Astrocyte of the cerebellum (primary cell): ENCODE measurements at places on chromosomes 4 and X.

GRCh38 chr4:3192188-3192587 is 56.8 kb upstream of the MSANTD1 start:
- no peak for DNase-seq

DNA sequence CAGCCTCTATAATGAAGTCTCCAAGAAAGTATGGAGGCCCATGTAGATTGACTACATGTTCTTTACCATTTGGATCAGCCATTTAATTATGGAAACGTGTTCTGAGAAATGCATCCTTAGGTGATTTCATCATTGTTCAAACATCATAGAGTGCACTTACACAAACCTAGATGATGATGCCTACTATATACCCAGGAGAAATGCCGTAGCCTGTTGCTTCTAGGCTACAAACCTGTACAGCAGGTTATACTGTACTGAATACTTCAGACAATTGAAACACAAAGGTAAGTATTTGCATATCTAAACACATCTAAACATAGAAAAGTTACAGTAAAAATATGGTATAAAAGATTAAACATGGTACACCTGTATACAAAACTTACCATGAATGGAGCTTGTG is 186.5 kb upstream of the FSTL5 start:
- DNase-seq, result no peak

DNA sequence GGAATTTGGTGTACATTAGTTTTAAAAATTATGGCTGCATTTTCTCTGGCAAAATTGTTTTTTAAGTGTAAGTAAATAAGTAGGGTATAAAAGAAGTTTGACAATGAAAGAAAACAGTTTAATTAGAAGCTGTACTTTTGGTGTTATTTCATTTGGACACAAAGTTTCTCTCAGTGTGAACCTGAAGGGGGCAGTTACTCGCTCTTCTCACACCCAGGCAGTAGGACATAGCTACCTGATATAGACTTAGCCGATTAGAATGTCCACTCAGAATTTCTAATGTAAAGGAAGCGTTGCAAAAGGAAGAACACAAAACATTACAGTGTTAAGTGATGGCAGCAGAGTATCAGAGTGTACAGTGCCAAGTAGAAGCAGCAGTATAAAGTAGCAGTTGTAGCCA is 311.9 kb upstream of the TECRL start:
- DNase-seq, result no peak

- no peak for DNase-seq
Measured at GRCh38 chr4:77269505-77269904, 112.5 kb downstream of the CCNG2 start.

DNA sequence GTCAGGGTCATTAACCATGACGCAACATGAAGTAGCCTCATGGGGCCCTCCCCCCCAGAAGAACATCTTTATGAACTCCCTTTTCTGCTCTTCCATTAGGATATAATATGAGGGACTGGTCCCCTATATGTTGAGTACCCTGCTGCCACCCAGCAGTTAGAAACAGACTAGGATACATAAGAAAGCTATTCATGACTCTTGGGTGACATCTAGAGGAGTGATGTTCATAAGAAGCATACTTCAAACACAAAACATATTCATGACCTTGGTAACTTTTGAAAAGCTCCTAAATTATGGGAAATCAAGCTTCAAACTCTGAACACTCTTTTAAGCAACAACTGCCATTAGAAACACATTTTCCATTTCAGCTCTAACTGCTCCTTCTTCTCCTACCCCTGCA is 155.2 kb upstream of the SPIN4 start:
- peak; percentile 22 for DNase-seq

GRCh38 chrX:3370656-3371055 is 24.2 kb upstream of the MXRA5 start:
- no peak for DNase-seq

GRCh38 chrX:105662248-105662647 is 160.1 kb upstream of the NRK start:
- DNase-seq, result no peak

GRCh38 chr4:33160126-33160525 is 2440.0 kb downstream of the PCDH7 start:
- no peak for DNase-seq

- no peak for DNase-seq
Measured at GRCh38 chrX:85808217-85808616, 239.1 kb downstream of the CHM start.

DNA sequence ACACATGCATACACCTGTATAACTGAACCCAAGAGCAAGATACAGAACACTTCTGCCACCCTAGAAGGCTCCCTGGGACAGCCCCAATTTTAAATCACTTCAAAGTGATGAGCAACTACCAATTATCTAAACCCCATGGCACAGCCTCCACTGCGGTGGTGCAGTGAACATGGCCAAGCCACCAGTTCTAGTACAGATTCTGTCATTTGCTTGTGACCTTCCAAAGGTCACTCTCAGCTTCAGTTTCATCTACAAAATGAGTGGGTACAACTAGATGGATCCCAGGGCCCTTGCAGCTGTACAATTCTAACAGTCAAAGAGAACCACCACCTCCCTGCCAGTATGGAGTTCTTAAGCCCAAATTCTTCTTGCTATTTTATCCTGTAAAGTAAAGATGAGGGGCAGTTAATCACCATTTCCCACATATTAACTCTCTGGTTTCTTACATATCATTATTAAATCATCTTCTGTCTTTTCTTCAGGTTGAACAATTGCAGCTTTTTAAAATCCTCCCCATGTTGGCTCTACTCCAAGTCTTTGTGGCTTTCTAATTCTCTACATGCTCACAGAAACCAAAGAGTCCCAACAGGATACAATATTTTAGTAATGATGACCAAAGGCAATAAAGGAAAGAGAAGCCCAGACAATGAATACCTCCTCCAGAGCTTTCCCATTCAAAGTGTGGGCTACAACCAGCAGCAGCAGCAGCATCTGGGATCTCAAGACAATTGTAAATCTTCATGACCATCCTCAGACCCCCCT is 39.0 kb upstream of the GPM6B start:
- peak; percentile 48 for DNase-seq

GRCh38 chr4:38489011-38489861 is 174.8 kb upstream of the KLF3 start:
- DNase-seq, result no peak

DNA sequence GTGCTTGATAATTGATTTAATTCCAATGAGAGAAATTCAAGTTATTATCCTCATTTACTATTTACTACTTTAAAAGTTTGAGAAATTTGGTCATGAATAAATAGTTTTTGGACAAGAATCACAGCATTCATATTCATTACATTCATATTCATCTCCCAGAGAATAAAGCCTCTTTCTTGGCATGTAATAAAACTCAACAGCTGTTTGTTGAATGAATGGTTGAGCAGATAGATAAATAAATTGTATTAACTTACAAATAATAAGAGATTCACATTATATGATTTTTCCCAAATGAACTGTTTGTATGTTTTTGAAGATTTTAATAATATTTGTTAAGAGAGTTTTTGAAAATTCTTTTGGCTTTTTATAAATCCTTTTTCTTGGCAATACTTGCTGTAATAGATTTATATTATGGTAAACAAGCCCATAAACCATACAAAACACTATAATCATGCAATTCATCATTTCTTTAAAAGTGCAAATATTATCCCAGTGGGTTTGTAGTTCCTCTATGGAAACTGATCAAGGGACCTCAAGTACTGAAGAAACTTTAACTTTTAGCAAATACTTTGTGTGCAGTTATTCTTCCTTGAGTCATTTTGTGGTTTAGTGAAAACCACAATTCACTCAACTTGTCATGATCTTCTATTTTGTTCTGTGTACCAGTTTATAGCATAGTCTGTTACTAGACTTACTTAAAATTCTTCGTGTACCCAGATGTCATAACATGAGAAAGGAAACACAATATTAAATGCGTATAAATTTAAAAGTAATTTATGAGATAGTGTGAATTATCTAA is 371.8 kb downstream of the ADGRL3 start:
- DNase-seq, result peak; percentile 58

DNA sequence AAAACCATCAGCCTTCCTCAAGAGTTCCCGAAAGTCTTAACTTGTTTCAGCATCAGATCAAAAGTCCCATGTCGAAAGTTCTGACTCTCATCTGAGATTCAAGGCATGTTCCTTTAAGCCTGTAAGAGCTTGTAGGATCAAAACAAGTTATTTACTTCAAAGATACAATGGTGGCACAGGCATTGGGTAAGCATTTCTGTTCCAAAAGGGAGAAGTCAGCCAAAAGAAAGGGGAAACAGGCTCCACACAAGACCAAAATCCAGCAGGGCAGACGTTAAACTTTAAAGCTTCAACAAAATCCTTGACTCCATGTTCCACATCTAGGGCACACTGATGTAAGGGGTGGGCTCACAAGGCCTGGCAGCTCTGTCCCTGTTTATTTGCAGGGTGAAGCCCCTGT is 91.7 kb downstream of the FHDC1 start:
- no peak for DNase-seq

DNA sequence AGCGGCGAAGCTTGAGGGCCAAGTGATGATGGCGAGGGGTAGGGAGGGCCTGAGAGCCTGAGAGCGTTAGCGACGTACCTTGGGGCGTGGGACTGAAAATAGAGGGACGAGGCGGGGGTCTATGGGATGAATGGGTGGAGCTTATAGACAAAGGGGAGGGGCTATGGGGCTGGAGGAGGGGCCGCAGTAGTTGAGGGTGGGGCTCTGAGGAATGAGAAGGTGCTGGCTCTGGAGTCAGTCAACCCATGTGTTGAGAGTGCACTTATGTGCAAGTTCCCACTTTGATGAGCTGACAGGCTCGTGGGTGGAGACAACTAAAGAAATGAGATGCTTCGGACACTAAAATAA is 488 bp downstream of the TBC1D25 start:
- no peak for DNase-seq

- peak; percentile 46 for DNase-seq
Measured at GRCh38 chr4:83644677-83645659, 109.1 kb downstream of the GPAT3 start.

DNA sequence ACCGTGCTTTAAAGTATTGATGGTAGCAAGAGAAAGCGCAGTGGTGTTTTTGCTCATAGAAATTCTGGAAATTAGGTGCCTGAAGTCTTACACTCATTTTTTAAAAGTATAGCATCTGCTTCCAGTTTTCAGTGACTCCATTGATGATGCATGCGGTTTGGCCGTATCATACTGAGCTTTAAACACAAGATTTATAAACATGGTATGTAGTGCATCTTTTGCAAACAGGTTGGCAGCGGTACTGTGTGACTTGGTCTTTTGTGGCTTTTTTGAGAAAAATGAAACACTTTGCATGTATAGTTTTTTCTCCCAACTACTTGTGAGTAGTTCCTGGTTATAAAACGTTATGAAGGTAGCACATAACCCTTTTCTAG is 2.0 kb downstream of the DDX3X start:
- peak; percentile 55 for DNase-seq

DNA sequence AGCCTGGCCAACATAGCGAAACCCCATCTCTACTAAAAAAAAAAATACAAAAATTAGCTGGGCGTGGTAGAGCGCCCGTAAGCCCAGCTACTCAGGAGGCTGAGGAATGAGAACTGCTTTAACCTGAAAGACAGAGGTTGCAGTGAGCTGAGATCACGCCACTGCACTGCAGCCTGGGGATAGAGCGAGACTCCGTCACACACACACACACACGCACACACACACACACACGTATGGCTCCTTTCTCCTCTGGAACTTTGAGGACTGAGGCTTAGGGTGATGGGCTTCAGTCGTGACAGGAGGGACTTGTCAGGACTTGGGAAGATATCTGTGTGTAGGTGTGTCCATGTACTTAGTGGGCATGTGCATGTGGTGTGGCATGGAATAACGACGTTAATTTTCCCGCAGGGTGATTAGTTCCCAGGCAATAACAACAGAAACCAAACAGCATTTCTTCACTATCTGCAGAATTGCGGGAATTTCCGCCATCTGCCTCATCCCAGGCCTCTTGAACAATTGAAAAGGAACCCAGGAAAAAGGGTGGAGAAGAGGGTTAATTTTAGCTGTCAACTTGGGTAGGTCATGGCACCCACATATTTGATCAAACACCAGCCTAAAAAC is 47.7 kb downstream of the RWDD4 start:
- DNase-seq, result no peak

DNA sequence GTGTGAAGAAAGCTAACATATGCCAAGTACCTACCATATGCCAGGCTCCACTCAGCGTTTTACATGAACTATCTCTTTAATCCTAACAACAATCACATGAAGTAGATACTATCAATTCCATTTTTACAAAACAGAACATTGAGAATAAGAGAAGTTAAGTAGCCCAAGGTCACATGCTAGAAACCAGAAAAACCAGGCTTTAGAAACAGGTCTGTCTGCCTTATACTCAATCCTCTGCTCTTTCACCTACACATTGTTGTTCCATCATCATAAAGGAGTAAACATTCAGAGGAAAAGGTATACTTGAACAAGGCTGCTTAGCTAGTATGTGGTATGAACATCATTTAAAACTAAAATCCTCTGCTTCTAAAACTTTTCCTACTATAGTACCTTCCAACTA is 42.1 kb downstream of the WDFY3 start:
- DNase-seq, result no peak

DNA sequence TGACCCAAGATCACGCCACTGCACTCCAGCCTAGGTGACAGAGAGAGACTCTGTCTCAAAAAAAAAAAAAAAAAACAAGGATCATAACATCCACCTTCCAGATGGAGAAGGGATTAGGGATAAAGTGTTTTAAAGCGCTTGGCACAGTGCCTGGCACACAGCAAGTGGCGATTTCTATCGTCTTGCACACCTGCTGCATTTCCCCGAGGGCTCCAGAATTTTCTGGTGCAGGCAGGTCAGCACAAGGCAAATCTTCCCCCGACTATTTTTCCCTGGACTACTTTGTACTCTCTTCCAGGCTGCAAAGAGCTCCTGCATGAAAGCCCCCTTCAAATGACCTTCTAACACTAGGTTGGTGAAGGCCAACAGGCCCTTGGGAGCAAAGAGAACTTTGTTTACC is 57.3 kb downstream of the APBB2 start:
- DNase-seq, result no peak

GRCh38 chr4:19774690-19775256 is 476.9 kb upstream of the SLIT2 start:
- DNase-seq, result no peak

- DNase-seq, result no peak
Measured at GRCh38 chrX:17120816-17121215, 174.4 kb downstream of the REPS2 start.

- no peak for DNase-seq
Measured at GRCh38 chrX:103464072-103464773, 55.1 kb downstream of the RAB40A start.

- DNase-seq, result no peak
Measured at GRCh38 chrX:40081679-40082068, 16.1 kb downstream of the BCOR start.

- no peak for DNase-seq
Measured at GRCh38 chr4:184544788-184545409, 70.5 kb upstream of the IRF2 start.

- peak; percentile 62 for DNase-seq
Measured at GRCh38 chr4:48899950-48900349, 6.6 kb downstream of the OCIAD2 start.
